ENCODE measurements at places on chromosomes 5 and 9. TPM values are rescaled to one million over a fixed set of nuclear protein-coding genes. Genes with fewer than 3 reads are reported as not detected.

The AJM1 gene
- 17.1 TPM for total RNA-seq

DNA sequence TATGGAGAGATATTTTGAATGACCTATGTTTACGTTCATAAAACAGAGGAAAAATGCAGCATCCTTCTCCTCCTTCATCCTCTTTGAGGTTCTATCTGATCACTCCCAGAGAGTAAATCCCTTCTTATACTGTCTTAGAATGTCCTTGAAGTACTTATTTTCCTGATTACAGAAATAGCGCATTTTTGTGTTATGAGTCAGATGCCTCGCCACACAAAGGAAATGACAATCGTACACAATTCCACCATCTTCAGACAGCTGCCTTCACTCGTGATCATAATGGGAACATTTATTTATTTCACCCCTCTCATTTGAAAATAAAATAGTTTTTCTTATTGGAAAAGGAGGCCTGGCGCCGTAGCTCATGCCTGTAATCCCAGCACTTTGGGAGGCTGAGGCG is 2.4 kb upstream of the GLT6D1 start:
- DNase-seq: no peak

- DNase-seq: no peak
These were observed 144.6 kb downstream of the DOCK2 start for GRCh38 chr5:169781420-169782345.

DNA sequence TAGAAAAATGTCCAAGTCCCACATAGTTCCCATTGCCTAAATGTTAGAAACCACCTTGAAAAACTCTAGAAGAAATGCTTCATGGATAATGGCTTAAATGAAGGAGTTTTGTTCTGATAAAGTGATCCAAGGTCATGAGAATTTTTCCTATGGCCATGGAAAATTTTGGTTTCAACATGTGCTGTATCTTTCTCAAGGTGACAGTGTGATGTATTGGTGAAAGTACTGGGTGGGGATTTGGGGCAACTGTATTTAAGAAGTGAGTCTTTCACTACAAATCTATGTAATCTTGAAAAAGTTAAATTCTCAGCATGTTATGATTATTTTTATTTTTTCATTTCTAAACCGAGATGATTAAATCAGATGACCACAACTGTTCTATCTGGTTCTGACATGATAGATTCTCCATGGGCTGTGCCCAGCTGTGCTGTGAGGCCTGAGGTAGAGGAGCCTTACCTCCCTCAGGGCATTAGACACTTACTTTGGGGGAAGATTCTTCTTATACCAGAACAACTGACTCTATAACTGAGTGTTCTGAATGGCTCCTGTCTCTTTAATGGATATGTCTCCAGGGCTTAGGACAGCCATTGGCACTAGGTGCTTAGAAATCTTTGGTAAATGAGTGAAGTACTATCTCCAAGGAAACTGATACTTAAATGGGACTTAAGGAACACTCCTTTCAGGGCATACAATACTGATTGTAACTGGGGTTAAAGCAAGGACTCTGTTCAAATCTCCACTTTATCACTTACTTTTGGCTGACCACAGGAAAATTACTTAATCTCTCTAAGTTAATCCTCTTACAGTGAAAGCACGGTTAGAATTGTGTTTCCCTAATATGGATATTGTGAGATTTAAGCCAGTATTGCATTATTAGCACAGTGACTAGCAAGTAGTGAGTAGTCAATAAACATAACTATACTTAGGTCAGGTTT is 397.4 kb upstream of the MEF2C start:
- DNase-seq: no peak

All from colonic mucosa (tissue), 4 donors.